ENCODE measurements at places on chromosomes 5 and 9. TPM values are rescaled to one million over a fixed set of nuclear protein-coding genes. Genes with fewer than 3 reads are reported as not detected.

HOMER1 gene
- 5.7 TPM for total RNA-seq

DNA sequence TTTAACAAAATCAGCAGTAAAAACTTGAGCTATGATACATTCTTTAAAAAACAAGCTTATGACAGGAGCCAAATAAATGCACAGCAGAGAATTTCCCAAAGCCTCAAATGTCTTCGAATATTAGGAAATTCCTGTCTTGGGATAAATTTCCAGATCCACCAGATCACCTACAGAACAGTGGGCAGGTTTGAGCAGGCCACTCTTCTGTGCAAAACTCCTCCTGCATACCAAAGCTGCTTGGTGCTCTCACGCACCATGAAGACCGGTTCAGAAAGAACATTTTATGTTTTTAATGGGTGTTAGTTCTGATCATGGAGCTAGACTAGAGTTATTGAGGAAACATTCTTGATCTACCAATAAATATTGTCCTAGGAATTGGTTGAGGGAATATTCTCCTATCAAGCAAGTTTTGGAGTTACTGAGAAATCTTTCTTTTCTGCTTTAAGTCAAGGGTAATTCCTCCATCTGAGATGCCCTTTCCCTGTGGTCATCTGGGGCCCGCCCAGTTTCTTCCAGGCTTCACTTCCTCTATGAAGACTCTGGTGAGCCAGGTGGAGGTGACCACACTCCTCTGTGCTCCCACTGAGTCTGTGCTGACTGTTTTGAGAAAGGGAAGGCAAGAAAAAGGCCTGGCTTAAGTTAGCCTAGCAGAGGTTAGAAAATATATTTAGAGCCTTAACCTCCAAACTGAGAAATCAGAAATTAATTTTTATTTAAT, 17.9 kb downstream of the TNFSF15 start:
- DNase-seq: no peak

SLC9A3 gene
- 11.5 TPM for total RNA-seq

DNA sequence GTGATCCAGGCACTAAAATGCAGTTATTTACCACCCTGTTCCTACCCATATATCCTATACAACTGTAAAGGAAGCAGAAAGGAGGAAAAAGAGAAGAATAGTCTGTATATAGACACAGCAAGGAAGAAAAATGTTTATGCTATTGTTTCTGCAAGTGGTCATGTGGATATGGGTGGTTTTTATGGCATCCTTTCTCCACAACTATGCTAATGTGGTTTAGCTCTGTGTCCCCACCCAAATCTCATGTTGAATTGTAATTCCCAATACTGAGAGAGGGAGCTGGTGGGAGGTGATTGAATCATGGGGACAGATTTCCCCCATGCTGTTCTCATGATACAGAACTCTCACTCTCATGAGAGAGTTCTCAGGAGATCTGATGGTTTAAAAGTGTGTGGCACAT, 439.8 kb downstream of the ZSWIM6 start:
- no peak for DNase-seq

CLPTM1L gene
- total RNA-seq: 406 TPM

DNA sequence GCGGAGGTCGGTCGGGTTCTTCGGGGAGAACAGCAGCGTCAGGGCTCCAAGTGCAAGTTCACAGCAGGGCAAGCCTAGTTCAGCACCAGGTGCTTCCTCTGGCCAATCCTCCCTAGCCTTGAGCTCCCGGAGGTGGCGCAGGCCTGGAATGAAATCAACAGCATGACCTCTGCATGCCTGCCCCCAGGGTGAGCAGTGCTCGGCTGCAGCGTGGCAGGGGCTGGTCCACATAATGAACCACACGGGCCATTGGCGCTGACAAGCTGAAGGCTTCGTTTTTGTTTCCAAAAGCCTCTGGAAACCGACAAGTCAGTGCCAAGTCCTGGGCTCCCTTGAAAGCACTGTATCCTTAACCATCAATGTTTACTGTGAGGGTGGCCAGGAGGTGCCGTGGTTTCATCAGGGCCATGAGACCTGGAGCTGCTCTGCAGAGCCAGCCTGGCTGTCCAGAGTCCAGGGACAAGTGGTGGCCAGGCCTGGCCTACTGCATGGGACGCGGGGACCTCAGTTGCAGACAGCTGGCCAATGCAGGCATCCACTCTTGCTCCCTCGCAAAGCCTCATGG, 2.1 kb upstream of the INPP5E start:
- no peak for DNase-seq

DNA sequence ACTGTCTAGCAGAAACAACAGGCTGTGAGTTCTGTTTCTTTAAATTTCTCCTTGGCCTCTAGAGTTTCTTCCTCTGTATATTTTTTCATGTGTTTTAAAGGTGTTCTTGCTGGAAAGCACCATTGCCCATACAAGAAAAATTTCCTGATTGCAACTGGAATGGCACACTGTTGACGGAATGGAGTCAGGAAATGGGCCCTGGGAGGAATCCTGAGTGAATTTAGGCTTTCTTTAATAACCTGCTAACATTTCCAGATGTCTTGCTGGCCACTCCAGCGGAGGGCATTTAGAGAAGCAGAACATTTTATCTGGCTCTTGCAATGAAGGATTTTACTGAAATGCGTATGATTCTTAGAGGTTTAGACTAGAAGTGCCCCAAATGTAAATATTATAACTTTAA, 736.3 kb downstream of the TAF11L14 start:
- no peak for DNase-seq
